Activated naive CD8-positive, alpha-beta T cell treated with anti-CD3 and anti-CD28 coated beads for 36 hours (primary cell): ENCODE measurements at places on chromosomes 16 and 17.

GRCh38 chr17:52306314-52306713 lies 147.8 kb upstream of the CA10 start:
- no peak for DNase-seq

GRCh38 chr16:57870753-57871454 lies 68.6 kb upstream of the KIFC3 start:
- no peak for DNase-seq

DNA sequence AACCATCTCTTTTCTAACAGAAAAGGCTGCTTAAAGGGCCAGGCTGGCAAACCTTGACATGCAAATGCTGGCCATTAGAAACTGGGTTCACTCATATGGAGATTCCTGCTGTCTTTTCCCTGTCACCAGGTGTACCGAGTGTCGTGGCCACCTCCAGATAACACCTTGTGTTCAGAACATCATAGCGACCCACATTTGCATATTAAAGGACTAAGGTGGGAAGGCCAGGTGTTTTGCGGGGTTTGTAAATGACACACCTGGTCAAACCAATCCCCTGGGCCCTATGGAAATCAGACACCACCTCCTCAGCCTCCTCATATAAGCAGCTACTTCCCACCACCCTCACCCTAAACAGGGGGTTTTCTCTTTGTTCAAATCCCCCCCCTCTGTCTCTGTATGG lies 2.5 kb upstream of the AIPL1 start:
- DNase-seq = no peak

- no peak for DNase-seq
These were observed 171.0 kb downstream of the MAF start for GRCh38 chr16:79429381-79430190.

GRCh38 chr17:72687886-72688285 lies 404.6 kb downstream of the SLC39A11 start:
- no peak for DNase-seq

- no peak for DNase-seq
These were observed 66.4 kb downstream of the MAF start for GRCh38 chr16:79534143-79534542.

DNA sequence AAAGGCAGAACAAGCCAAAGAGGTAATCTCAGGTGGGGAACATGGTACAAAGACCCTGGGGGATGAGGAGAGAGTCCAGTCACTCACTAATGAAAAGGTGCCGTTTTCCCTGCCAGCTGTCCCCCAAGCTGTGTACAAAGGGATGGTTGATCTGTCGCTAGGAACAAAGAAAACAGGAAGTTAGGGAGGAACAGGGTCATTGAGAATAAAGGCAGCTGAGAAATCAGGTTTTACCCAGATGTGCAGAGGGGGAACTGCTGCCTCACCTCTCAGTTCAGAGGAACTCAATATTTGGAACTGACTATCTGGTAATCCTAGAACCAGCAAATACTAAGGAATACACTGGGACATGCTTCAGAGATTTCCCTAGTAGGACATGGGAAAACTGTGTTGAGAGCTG lies 1.5 kb downstream of the RSKR start:
- no peak for DNase-seq

DNA sequence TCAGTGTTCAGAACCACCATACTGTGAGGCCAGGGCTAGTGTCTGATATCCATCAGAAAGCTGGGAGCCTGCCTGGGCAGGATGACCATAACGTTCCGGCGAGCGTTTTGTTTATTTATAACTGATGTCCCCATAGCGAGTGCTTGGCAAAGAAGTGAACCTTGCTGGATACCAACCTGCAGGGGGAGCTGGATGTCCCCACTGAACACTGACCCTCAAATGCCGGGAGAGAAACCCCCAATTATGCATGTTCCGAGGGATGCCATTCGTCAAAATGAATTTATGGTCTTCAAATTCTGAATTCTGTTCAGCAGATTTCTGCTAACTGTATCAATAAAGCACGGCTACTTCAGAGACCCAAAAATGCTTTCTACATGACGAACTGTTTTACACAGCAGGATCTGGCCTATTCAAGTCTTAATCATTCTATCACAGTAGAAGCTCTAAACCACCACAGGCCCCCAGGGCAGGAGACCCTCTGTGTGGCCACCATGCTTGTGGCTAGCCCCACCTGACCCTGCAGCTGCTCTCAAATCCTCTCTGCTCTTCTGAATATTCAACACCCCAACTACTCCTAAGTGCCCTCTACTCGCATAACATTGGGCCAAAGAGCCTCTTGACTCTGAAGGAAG lies 15.2 kb downstream of the MED24 start:
- no peak for DNase-seq

DNA sequence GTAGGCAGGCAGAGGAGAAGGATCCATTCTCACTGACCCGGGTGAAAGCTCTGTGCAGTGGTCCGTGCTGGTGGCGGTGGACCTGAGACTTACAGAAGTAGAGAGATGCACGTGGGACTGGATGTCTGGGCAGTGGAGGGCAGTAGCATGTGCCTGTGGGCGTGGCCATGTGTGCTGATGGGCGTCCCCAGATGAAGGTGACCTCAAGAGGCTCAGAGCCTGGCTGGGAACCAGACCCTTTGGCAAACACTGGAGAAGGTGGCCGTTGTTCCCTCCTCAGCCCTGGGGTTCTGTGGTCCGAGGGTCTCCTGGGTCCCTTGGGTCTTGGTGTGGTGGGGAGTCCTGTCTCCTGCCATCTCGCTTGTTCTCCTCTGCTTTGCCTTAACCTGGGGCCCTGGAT lies 15.6 kb downstream of the WSCD1 start:
- DNase-seq = no peak

DNA sequence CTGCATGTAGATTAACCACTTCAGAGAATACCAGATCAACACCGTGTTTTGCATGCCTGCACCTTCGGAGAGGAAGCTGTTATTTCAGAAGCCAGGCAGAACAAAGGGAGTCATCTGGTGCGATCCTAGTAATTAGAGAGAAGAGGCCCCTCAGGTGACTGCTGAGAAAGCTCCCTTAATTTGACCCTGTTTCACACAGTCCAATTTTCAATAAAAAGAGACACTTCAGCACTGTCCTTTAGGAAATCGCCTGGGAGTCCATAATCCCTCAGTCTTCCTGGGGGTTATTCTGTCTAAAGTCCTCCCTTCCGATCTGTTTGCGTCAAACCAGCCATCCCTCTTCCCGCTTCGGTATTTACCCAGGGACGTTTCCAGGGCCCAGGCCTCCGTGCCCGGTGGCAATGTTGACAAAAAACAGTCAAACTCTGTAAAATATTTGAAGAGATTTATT lies 23.4 kb upstream of the TNRC6C start:
- no peak for DNase-seq

DNA sequence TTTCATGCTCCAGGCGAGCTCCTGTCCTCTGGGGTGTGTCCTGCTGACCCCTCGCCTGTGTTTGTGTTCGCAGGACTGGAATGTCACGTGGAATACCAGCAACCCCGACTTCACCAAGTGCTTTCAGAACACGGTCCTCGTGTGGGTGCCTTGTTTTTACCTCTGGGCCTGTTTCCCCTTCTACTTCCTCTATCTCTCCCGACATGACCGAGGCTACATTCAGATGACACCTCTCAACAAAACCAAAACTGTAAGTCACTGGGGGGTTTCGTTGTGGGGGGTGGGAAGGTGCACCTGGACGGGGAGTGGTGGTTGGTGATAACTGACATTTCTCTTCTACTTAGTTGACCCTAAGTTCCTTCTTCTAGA lies 58.3 kb downstream of the ABCC1 start:
- DNase-seq = no peak

DNA sequence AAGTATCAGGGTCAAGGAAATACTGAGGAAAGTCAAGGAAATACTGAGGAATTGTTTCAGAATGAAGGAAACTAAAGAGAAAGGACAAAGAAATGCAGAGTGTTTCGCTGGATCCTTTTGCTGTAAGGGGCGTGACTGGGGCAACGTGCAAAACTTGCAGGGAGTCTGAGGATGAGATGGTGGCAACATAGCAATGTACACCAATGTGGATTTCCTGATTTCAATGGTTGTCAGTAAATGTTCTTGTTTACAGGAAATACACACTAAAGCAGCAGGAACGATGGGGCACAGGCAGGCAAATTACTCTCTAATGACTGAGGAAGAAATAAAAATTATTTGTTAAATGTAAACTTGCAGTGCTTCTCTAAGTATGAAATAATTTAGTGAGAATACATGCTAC lies 34.4 kb downstream of the ZZEF1 start:
- no peak for DNase-seq

DNA sequence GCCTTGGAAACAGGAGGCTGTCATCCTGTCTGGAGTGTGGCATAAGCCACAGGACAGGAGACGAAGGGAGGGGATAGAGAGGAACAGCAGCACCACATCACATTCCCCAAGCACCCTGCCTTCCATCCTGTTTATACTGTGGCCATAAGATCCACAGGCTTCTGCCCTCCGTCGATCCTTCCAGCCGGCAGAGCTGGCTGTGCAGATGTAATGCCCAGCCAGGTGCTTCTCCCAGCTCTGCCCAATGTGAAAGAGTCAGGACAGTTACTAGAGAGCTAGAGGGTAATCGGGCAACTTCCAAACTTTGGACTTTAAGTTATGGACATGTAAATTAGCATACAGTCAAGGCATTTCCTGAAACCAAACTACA lies 368.4 kb downstream of the SOX9 start:
- no peak for DNase-seq

DNA sequence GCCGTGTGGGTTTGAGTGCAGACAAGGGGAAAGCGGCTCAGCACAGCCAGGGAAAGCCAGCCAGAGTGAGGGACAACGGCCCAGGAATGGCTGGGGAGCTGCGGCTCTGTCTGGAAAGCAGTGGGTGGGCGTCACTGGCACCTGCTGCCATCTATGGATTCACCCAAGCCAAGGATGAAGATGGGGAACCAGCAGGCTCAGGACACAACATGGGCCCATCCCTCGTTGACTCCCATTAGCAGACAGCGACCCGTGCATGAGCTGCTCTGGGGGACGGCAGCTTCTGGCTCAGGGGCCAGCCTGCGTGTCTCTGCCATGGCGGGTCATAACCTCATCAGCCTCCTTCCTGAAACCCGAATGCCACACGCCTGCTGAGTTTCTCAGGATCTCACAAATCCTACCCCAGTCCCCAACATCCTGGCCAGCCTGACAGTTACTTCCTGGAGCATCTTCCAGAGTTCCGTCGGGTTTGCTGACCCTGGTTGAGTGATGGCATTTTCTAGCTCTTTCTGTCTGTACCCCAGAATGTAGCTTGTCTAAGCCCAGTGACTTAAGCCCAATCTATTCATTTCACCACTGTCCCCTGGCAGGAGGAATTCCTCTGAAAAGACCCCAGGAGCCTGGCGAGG lies 50.7 kb downstream of the SLC7A5 start:
- no peak for DNase-seq

DNA sequence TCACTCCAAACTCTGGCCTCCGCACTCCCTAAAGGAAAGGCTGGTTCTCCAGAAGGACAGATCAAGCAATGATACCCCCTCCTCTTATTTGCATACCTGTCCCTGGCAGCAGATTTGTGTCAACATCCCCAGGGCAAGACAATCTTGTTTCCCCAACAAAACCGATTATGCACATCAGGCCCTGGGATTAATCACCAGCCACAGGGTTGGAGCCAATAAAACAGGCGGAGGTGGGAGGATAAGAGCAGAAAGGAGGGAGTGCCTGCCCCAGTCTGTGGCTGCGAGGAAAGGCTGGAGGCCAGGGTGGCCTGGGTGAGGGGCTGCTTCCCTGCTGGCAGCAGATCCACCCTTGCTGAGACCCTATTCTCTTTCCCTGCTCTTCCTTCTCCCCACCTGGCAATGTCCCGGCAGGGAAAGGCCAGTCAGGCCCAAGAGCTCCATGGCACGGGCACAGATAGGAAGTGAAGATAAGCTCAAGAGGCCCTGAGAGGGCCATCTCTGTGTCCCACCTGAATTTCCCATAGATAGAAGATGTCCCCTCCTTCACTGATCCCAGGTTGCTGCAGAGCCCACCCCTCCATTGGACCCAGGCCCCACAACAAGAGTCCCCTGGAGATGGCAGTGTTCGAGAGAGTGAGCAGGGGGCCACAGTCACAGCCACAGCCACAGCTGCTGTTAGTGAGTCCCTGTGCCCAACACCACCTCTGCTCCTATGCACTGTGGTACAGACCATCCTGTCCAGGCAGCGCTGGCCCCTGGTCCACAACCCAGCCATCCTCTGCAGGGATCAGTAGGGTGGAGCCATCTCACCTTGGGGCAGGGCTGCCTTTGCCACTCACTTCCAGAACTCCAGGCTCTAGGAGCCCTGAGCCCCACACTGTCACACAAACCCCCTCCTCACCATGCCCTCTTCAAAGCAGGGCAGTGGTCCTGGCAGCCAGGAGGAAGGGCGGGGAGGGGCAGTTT lies 137.5 kb downstream of the SDK2 start:
- no peak for DNase-seq

DNA sequence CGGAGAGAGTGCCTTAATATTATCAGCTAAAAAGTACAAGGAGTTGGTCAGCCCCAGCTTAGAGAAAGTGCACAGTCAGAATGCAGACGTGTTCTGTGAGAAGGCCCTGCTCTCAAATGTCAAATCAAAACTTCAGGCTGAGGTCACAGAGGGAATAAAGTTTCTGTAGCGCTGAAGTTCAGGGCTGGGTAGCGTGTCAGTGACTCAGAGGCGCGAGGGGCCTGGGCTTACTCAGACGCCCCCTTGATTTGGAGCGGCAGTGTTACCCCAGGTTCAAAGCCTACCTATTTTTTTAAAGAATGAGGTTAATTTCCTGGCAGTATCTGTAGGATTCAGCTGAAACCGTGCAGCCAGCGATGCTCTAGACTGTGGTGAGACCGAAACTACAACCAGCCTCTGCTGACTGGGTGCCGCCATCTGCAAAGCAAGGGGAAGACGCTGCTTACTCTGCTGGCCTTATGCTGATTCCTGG lies 4.8 kb downstream of the CIAO3 start:
- DNase-seq = peak; percentile 59

- no peak for DNase-seq
These were observed 5.7 kb downstream of the QPRT start for GRCh38 chr16:29684679-29685078.

- DNase-seq = no peak
These were observed 187.2 kb upstream of the CHMP6 start for GRCh38 chr17:80804466-80804865.

DNA sequence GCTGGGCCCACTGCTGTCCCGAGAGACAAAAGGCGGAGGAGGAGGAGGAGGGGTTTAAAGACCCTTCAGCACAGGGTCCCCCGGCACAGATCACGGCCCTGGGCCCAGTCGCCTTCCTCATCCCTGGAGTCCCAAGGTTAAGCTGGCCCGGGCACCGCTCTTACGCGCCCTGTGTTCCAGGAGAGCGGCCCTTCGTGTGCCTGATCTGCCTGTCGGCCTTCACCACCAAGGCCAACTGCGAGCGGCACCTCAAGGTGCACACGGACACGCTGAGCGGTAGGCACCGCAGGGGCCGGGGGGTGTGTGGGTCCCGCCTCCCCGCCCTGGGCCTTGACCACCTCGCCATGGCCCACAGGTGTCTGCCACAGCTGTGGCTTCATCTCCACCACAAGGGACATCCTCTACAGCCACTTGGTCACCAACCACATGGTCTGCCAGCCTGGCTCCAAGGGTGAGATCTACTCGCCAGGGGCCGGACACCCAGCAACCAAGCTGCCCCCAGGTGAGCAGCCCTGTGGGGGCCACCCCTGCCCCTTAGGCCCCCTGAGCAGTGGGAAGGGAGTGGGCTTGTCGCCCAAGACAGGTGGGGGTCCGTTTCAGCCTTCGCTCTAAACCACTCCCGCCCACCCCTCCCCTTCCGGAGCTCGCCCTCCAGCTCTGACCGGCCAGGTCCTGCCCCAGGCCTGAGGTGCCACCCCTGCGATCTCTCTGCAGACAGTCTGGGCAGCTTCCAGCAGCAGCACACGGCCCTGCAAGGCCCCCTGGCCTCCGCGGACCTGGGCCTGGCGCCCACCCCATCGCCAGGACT lies 37.6 kb upstream of the ZC3H18 start:
- no peak for DNase-seq
